Naive thymus-derived CD4-positive, alpha-beta T cell (primary cell): ENCODE measurements at places on chromosomes 6 and 20. TPM values are rescaled to one million over a fixed set of nuclear protein-coding genes. Genes with fewer than 3 reads are reported as not detected.

SOBP gene
- total RNA-seq: not detected

SEMG2 gene
- total RNA-seq: not detected

MOCS1 gene
- total RNA-seq: 0.81 TPM

TFAP2D gene
- not detected for total RNA-seq

SNAI1 gene
- 5.0 TPM for total RNA-seq

LBP gene
- total RNA-seq: not detected

GPSM3 gene
- total RNA-seq: 325 TPM

ARMC12 gene
- 1.5 TPM in 2 replicates for total RNA-seq

C20orf202 gene
- not detected for total RNA-seq

ARMH2 gene
- total RNA-seq: 2.7 TPM

ZSCAN23 gene
- 1.4 TPM for total RNA-seq

KCNK15 gene
- total RNA-seq: not detected

HAO1 gene
- not detected for total RNA-seq

BFSP1 gene
- 0.42 TPM for total RNA-seq

ULBP1 gene
- total RNA-seq: not detected

CTAGE9 gene
- not detected in 2 replicates for total RNA-seq

HCRTR2 gene
- total RNA-seq: not detected
